Peyer's patch (tissue), 4 donors: ENCODE measurements at places on chromosomes 5 and 9. TPM values are rescaled to one million over a fixed set of nuclear protein-coding genes. Genes with fewer than 3 reads are reported as not detected.

DNA sequence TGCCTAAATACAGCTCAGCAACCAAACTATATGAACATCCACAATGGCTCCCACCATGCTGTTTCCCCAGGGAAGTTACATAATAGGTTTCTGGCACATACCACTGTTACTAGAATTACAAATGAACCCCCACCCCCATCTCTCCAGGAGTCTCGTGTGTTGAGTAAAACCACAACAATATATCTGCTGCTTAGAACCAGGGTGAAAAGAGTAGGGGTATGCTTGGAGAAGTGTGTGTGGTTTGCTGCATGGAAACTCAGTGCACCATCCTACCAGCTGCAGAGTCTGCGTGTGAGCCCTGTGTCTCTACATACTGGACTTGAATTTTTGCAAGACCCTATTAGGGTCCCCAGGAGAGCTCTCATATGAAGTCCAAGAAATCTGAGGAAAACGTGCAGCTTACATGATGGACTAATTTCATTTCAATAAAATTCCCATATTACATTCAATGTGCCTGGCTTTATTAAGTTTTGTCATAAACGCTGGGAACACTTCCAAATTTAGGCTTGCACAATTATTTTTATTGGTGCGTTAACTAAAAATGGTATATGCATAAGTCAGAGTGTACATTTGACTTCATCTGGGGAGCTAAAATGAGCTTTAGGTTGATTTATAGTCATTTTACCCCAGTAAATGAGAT lies 104.5 kb upstream of the NFIB start:
- no peak for DNase-seq
- no peaks in the 10 kb centered on the region for H3K27me3 ChIP-seq
- no peak overlapping the region for H3K4me3 ChIP-seq
- H3K27ac ChIP-seq, result no peak overlapping the region
- H3K4me1 ChIP-seq, result no peaks in the 10 kb centered on the region

- H3K4me1 ChIP-seq, result no peaks in the 10 kb centered on the region
- H3K36me3 ChIP-seq, result no peaks in the 10 kb centered on the region
- peak overlapping the region; percentile 6 for H3K27ac ChIP-seq
Measured at GRCh38 chr5:156393980-156394379, 67.0 kb downstream of the SGCD start.

- peaks cover 5% of the 10 kb centered on the region for H3K4me1 ChIP-seq
- H3K4me3 ChIP-seq, result no peak overlapping the region
- peaks cover 11% of the 10 kb centered on the region for H3K27me3 ChIP-seq
- H3K27ac ChIP-seq, result no peak overlapping the region
Measured at GRCh38 chr9:134178394-134178767, 14.0 kb upstream of the RNU6ATAC start.

DNA sequence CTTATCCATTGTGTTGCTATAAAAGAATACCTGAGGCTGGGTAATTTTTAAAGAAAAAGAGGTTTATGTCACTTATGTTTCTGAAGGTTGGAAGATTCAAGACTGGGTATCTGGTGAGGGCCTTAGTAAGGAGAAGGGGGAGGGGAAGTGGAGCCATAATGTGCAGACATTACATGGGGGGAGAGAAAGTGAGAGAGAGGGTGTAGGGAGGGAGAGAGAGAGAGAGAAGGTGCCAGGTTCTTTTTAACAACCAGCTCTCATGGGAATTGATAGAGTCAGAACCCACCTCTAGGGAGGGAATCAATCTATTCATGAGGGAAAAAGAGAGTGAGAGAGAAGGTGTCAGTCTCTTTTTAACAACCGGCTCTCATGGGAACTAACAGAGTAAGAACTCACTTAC lies 29.5 kb downstream of the SPEF2 start:
- H3K27me3 ChIP-seq, result no peaks in the 10 kb centered on the region
- no peak for DNase-seq
- no peaks in the 10 kb centered on the region for H3K4me1 ChIP-seq
- no peaks in the 10 kb centered on the region for H3K36me3 ChIP-seq
- no peak overlapping the region for H3K27ac ChIP-seq
- no peak overlapping the region for H3K4me3 ChIP-seq

DNA sequence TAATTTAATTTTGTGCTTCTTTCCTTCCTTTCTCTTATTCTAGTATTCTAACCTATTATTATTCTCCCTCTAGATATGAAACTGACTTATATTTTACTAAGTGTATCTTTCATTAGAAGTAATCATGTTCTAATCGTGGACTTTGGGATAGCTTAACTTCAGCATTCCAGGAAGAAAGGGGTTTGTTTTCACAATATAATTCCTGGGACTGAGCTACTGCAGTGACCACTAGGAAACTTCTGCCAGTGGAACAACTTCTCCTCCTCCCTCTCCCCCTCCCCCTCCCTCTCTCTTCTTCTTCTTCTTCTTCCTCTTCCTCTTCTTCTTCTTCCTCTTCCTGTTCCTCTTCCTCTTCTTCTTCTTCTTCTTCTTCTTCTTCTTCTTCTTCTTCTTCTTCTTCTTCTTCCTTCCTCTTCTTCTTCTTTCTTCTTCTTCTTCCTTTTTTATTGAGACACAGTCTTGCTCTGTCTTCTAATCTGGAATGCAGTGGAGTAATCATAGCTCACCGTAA lies 127.9 kb downstream of the NNT start:
- H3K27ac ChIP-seq, result no peak overlapping the region
- DNase-seq, result no peak
- H3K27me3 ChIP-seq, result no peaks in the 10 kb centered on the region
- H3K36me3 ChIP-seq, result no peaks in the 10 kb centered on the region

DNA sequence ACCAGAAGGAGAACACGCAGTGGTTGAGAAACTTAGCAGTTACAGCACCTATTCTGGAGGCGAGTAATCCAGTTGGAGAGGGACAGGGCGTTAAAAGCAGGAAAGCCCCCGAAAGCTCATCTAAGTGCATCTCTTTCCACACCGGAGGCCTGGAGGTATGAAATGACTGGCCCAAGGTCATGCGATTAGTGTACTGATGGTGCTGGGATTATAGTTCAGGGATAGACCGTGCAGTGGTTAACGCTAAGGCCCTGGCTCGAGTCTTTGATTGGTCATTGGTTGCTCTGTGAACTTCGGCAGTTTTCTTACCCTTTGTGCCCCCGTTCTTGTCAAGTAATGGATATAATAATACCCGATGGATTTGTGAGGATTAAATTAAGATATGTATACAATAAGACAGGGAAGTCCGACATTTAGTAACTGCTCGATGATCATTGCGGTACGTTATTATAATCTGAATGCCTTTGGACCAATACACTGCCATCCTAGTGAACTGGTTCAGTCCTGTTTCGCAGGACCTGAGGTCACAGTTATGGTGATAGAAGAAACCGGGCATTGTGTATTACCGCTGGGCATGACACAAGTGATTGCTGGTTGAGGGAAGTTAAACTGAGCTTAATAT lies 960 bp downstream of the CANX start:
- no peaks in the 10 kb centered on the region for H3K27me3 ChIP-seq
- peak overlapping the region; percentile 98 for H3K27ac ChIP-seq
- H3K36me3 ChIP-seq, result peaks cover 25% of the 10 kb centered on the region

DNA sequence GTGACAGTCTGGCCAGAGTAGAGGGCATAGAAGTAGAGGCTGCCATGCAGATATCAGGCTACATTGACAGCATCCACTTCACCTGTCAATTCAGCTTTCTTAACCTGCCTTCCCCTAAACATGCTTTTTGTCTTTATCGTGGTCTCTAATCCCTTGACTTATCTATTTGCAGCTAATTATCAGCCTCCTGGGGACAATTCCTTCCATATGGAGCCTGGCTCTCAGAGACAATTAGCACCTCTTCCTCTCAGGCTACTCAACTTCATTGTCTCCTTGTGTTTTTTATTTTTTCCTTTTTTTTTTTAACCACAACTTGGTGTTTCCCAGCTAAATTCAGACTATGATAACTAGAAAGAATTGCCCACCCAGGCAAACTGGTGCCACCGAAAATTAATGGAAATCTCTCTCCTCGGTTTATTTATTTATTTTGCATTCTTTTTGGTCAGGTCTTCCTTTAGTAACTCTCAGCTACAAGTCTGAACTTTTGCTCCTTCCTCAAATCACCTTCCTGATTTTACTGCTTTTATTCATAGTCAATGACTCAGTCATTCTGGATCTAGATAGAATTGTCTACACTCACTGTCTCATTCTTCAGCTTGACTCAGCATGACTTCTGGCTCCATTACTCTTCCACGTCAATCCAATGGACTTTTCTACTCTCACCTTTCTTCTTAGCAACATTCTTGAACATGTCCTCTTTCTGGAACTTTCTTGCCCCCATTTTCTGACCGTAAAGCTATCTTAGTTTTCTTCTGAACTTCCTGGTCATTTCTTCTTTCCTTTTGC lies 63.0 kb upstream of the BASP1 start:
- DNase-seq, result no peak
- no peaks in the 10 kb centered on the region for H3K36me3 ChIP-seq
- no peaks in the 10 kb centered on the region for H3K27me3 ChIP-seq

DNA sequence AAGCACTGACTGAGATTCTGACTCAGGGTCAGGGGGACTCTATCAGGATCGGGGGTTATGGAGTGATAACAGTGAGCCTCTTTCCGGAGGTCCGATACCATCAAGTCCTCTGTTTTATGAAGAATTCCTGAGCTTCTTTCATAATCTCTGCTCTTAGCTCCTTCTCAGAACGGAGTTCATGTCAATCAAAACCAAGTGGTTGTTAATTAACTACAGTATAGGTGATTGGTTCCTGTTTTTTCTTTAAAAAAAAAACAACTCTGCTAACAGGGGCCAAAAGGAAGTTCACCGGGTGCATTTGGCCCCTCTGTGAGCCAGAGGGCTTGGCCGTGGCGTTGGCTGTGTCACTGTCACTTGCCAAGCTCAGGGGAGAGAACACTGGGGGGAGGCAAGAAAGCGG lies 4.0 kb downstream of the GFI1B start:
- H3K4me1 ChIP-seq, result peaks cover 6% of the 10 kb centered on the region
- no peak for DNase-seq
- H3K27me3 ChIP-seq, result no peaks in the 10 kb centered on the region
- no peaks in the 10 kb centered on the region for H3K36me3 ChIP-seq
- no peak overlapping the region for H3K27ac ChIP-seq

DNA sequence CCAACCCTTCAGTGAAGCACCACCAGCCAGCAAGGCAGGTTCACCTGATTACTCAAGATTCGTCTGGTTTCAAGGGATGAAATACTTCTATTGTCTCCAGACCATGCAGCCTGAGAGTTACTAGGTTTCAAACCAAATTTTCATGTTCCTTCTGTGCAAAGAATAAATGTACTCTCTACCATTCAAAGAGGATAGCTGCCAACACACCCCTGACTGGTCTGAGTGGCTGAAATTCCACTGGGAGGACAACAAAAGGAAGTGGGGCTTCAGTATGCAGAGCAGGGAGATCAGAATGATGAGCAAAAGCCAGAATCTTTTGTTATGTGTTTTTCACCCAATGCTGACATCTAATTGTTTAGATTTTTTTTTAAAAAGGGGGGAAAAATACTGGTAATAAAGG lies 356.3 kb downstream of the BNC2 start:
- no peak overlapping the region for H3K27ac ChIP-seq
- no peak overlapping the region for H3K4me3 ChIP-seq
- DNase-seq, result no peak

GRCh38 chr5:144142824-144143162 lies 27.7 kb downstream of the YIPF5 start:
- H3K27me3 ChIP-seq, result no peaks in the 10 kb centered on the region
- H3K4me1 ChIP-seq, result no peaks in the 10 kb centered on the region
- no peak overlapping the region for H3K27ac ChIP-seq
- no peaks in the 10 kb centered on the region for H3K36me3 ChIP-seq
- no peak for DNase-seq

DNA sequence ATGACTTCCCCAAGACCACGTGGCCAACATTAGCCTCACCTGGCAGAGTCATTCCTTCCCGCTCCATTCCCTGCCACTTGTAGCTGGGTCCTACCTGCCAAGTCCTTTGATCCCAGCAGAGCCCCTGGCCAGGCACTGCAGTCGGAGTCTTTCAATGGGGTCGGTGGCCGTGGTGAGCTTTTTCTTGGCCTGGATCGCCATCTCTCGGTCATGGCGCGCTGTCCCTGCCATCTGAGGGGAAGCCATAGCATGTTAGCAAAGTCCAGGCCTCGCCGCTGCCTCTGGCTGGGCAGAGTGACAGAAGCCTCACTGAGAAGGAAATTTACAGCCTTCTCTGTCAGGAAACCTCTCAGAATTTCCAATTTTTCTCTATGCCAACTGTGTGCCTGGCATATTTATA lies 17.5 kb downstream of the CAPSL start:
- no peak overlapping the region for H3K27ac ChIP-seq
- H3K36me3 ChIP-seq, result no peaks in the 10 kb centered on the region
- DNase-seq, result no peak
- no peak overlapping the region for H3K4me3 ChIP-seq

GRCh38 chr5:150409638-150410523 lies 2.8 kb downstream of the CD74 start:
- peaks cover 16% of the 10 kb centered on the region for H3K4me1 ChIP-seq
- H3K27ac ChIP-seq, result peak overlapping the region; percentile 96
- H3K36me3 ChIP-seq, result no peaks in the 10 kb centered on the region
- H3K4me3 ChIP-seq, result peak overlapping the region; percentile 75

GRCh38 chr5:3449481-3449880 lies 146.2 kb upstream of the IRX1 start:
- no peaks in the 10 kb centered on the region for H3K27me3 ChIP-seq
- H3K27ac ChIP-seq, result no peak overlapping the region
- no peaks in the 10 kb centered on the region for H3K36me3 ChIP-seq
- DNase-seq, result no peak
- no peak overlapping the region for H3K4me3 ChIP-seq

CD14 gene
- total RNA-seq, result 4.2 TPM

IL3 gene
- not detected for total RNA-seq

CTSV gene
- 1.9 TPM for total RNA-seq

NEUROG1 gene
- not detected for total RNA-seq

SHISAL2B gene
- not detected for total RNA-seq

HAND1 gene
- not detected for total RNA-seq
